CD4-positive, alpha-beta T cell (primary cell): ENCODE measurements at places on chromosomes 6 and 20. TPM values are rescaled to one million over a fixed set of nuclear protein-coding genes. Genes with fewer than 3 reads are reported as not detected.

OR2J3 gene
- not detected for total RNA-seq

ZSCAN26 gene
- 6.2 TPM for total RNA-seq

SIM1 gene
- not detected for total RNA-seq

GSTA3 gene
- not detected for total RNA-seq

RSPH4A gene
- total RNA-seq, result 0.88 TPM

VGLL2 gene
- total RNA-seq, result not detected

DNA sequence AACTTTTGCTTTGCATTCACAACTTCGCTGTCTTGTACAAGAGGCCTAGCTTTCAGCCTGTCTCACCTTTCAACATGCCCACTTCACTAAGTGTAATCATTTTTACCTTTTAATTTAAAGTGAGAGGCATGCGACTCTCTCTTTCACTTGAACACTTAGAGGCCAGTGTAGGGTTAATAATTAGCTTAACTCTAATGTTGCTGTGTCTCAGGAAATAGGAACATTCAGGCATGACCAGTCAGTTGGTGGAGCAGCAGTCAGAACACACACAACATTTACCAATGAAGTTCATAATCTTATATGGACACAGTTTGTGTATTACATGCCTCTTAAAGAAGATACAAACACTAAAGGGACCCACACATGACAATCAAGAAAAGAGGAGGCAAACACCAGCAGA lies 47.6 kb downstream of the HTR1B start:
- no peak overlapping the region for H3K27ac ChIP-seq
- no peaks in the 10 kb centered on the region for H3K36me3 ChIP-seq
- no peaks in the 10 kb centered on the region for H3K27me3 ChIP-seq
- DNase-seq, result no peak

DNA sequence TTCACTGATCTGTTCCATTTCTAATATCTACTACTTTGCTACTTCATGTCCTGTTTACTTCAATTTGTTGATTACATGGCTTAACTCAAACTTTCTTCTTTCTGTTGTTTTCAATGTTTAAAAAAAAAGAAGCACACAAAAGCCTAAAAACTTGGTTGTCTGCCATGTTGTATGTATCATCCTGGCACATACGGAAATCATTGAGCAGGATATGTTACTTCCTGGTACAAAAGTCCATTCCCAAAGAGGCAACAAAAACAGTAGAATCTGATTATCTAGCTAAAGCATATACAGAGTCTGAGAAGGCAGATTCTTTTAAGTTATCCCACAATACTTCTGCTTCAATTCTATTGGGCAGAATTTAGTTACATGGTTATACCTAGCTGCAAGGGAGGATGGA lies 14.5 kb upstream of the COL12A1 start:
- no peak for DNase-seq
- no peak overlapping the region for H3K27ac ChIP-seq
- H3K36me3 ChIP-seq, result no peaks in the 10 kb centered on the region
- H3K27me3 ChIP-seq, result peaks cover 21% of the 10 kb centered on the region
- H3K4me1 ChIP-seq, result no peaks in the 10 kb centered on the region

- H3K27me3 ChIP-seq, result no peaks in the 10 kb centered on the region
- no peak for DNase-seq
- no peaks in the 10 kb centered on the region for H3K4me1 ChIP-seq
- no peak overlapping the region for H3K27ac ChIP-seq
- no peaks in the 10 kb centered on the region for H3K36me3 ChIP-seq
- no peak overlapping the region for H3K4me3 ChIP-seq
These were observed 93.1 kb downstream of the JAG1 start for GRCh38 chr20:10580700-10581099.

DNA sequence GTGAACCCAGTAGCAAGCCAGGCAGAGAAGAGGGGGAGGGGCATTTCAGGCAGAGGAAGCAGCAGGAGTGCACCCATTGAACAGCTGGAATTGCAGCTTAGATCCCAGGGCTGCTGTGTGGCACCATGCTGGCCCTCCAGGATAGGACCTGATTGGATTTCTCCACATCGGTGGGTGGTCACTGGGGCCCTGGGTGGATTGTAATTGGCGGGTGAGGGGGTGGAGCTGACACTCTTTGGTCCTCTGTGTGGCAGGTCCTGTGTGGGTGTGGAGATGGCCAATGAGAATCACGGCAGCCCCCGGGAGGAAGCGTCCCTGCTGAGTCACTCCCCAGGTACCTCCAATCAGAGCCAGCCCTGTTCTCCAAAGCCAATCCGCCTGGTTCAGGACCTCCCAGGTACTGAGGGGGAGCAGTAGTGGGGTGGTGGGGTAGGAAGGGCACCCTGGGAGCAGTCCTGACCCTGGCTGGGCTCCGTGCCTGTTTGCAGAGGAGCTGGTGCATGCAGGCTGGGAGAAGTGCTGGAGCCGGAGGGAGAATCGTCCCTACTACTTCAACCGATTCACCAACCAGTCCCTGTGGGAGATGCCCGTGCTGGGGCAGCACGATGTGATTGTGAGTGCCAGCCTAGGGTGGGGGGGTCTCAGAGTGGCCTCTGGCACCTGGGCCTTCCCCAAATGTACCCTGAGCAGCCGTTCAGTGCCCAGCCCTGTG lies 4.4 kb downstream of the PCIF1 start:
- peak overlapping the region; percentile 31 for H3K27ac ChIP-seq
- peaks cover 66% of the 10 kb centered on the region for H3K36me3 ChIP-seq
- DNase-seq, result no peak
- H3K4me1 ChIP-seq, result peaks cover 29% of the 10 kb centered on the region
- H3K27me3 ChIP-seq, result no peaks in the 10 kb centered on the region
- no peak overlapping the region for H3K4me3 ChIP-seq

GRCh38 chr6:73353636-73354593 lies at the start of gene DPPA5:
Gene DPPA5 (minus strand): TSS chr6:73354276. CDS start chr6:73354225, 51 bp downstream.
- no peaks in the 10 kb centered on the region for H3K36me3 ChIP-seq
- H3K4me3 ChIP-seq, result no peak within 1 kb of the TSS

DNA sequence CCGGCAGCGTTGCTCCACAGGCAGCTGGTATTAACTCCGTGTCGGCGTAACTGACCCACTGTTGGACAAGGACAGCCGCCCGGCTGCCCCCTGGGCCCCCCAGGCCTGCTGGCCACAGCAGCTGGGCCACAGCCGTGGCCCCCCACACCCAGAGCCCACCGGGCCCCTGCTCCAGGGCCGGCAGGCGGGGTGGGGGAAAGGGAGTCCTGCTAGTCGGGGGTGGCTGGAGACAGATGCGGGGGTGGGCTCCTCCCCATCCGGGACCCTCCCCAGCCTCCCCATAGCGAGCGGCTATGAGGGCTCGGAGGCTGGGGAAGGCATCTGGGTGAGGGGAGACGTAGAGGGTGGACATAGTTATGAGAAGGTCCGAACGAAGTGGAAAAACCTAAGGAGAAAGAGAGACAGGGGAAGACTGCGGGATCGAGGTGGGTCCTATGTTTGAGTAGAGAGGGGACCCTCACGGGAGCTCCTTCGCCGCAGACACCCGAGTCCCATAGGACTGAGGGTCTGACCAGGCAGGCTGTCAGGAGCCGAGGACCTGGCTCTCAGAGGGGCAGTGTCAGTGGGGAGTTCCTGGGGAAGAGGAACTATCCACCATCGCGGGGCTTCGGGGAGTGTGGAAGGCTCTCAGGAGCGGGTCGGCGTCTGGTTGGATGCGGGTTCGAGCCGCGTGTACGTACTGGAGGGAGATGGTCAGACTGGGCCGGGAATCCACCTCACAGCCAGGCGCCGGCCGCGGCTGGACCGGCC lies 511 bp downstream of the VARS1 start:
- peak overlapping the region; percentile 77 for H3K4me3 ChIP-seq
- peaks cover 49% of the 10 kb centered on the region for H3K4me1 ChIP-seq
- peaks cover 9% of the 10 kb centered on the region for H3K36me3 ChIP-seq
- H3K27me3 ChIP-seq, result no peaks in the 10 kb centered on the region
- H3K27ac ChIP-seq, result peak overlapping the region; percentile 70

DNA sequence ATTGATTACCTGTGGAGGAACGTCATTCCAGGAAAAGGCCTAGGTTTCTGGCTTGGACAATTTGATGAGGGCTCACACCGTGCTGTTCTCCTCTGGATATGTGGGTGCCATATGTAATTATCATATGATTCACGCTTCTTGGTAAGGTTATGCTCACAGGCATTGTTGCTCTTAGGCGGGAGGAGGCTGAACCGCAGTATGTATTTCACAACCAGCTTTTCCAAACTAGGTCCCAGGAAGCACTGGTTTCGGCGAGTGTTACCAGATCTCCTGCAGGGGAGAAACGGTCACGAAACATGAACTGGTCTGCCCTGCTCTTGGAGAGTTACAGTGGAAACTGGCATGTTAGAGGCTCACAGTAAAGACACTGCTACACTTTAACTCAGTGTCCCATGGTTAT lies 793 bp upstream of the FAM50B start:
- H3K4me1 ChIP-seq, result peaks cover 34% of the 10 kb centered on the region
- H3K27ac ChIP-seq, result no peak overlapping the region
- DNase-seq, result no peak
- peak overlapping the region; percentile 74 for H3K4me3 ChIP-seq
- no peaks in the 10 kb centered on the region for H3K36me3 ChIP-seq

GRCh38 chr20:56247954-56248782 lies at the start of gene MC3R:
Gene MC3R (plus strand): TSS chr20:56248732. CDS start chr20:56248844, 112 bp downstream.
- peak; percentile 42 for DNase-seq
- no peak within 1 kb of the TSS for H3K27ac ChIP-seq
- no peaks in the 10 kb centered on the region for H3K36me3 ChIP-seq
- no peak within 1 kb of the TSS for H3K4me3 ChIP-seq

DNA sequence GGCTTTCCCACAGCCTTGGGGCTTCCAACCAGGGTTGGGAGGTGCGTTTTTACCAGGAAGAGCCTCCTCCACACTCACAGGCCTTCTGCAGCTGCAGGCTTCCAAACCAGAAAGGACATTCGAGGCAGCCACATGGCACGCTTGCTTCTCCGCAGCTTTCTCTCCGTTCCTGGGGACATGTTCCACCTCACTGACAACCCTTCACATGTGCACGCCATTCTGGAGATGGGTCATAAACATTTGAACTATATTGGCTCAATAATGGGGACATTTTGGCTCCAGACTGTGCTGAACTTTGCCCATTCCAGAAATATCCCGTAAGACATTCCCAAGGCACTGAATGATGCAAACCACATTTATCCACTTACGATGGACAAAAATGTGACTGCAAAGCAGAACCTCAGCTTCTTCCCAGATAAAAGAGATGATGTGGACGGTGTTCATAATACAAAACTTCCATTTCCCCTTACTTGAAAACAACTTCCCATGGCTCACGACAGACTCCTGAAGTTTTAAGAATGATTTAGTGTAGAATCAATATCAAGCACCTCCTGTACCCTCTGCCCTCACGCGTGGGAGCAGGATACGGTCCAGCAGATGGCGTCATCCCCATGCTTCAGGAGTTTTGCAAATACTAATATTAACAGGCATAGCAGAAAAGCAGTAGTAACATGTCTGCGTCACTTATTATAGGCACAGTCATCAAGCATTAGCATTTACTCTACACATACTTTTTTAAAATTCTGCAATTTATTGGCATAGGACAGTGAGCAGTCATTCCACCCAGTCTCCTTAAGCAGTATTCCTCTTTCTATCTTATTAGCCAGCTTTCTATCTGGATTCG lies 25.4 kb upstream of the FOXF2 start:
- no peaks in the 10 kb centered on the region for H3K4me1 ChIP-seq
- no peak overlapping the region for H3K27ac ChIP-seq
- H3K27me3 ChIP-seq, result peaks cover 9% of the 10 kb centered on the region
- no peak overlapping the region for H3K4me3 ChIP-seq
- DNase-seq, result no peak
- H3K36me3 ChIP-seq, result no peaks in the 10 kb centered on the region

- H3K27me3 ChIP-seq, result no peaks in the 10 kb centered on the region
- DNase-seq, result no peak
- no peak overlapping the region for H3K27ac ChIP-seq
- H3K4me3 ChIP-seq, result no peak overlapping the region
These were observed 29.6 kb downstream of the DSE start for GRCh38 chr6:116400328-116400727.
